ENCODE measurements at places on chromosomes 3 and 15.

GRCh38 chr15:52677593-52678467 is 1.4 kb downstream of the ATOSA start:
- H3K4me3 ChIP-seq, result peak overlapping the region; percentile 93
- peak; percentile 46 for DNase-seq
- peaks cover 38% of the 10 kb centered on the region for H3K4me1 ChIP-seq
- H3K36me3 ChIP-seq, result no peaks in the 10 kb centered on the region
- H3K27me3 ChIP-seq, result no peaks in the 10 kb centered on the region
- H3K27ac ChIP-seq, result peak overlapping the region; percentile 84

DNA sequence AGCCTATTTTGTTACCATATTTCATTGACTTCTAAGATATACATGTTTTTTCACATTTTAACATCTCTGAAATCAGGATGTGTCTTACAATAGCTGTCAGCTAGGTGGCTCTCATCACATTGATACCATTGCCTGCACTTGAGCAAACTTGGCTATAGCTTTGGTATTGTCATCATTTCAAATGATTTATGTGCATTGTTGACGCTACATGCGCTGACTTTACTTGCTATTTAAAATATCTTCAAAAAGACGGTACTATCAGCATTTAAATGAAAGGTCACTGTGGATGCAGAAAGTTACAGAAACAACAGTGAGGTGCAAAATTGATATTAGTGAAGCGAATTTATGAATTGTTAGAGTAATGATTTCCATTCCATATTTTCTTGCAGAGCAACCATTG is 54.0 kb upstream of the ABHD2 start:
- H3K4me1 ChIP-seq, result no peaks in the 10 kb centered on the region
- no peak overlapping the region for H3K27ac ChIP-seq
- no peak for DNase-seq
- no peaks in the 10 kb centered on the region for H3K27me3 ChIP-seq

DNA sequence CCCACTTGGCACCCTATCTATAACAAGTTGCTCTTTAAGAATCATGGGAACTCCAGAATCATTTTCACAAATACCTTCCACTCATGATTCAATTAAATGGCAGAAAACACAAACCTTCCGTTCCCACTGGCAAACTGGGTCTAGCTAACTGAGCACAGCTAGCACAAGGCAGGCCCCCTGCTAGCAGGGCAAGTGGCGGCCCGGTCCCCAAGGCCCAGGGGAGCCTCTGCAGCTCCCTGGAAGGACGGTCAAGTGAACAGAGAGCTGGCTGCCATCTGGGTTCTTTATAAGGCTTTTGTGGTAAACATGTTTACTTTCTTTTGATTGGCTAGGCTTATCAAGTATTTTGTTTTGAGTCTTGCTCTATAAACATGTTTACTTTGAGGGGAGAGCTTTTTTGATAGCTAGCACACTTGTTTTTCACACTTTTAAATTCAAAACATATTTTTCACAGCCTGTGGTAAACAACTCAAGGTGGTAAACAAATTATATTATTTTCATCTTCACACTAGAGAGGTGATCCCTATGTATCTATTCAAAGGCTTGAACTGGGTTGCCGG is 81.4 kb downstream of the FOXP1 start:
- no peak overlapping the region for H3K27ac ChIP-seq
- H3K27me3 ChIP-seq, result no peaks in the 10 kb centered on the region
- no peak overlapping the region for H3K4me3 ChIP-seq

- no peak overlapping the region for H3K4me3 ChIP-seq
- no peak for DNase-seq
- H3K36me3 ChIP-seq, result no peaks in the 10 kb centered on the region
- no peaks in the 10 kb centered on the region for H3K27me3 ChIP-seq
These were observed 63.8 kb upstream of the CGNL1 start for GRCh38 chr15:57312318-57313133.

DNA sequence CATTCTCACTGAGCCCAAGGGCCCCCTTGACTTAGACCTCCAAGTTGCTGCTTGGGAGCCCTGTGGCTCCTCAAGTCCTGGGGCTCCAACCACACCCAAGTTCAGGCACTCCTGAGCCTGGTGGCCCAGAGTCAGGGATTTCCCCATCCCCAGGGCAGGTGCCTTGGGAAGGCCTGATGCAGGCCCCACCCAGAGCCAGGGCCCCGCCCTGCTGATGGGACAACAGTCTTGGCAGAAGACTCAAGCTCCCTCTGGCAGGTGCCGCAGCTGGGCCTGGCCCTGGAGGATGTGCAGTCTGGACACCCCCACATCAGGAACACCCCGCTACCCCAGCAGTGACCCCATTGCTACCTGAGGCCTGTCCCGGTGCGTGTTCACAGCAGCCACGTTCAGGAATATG is 17.7 kb upstream of the SHISA5 start:
- H3K27me3 ChIP-seq, result no peaks in the 10 kb centered on the region
- peaks cover 16% of the 10 kb centered on the region for H3K36me3 ChIP-seq
- H3K27ac ChIP-seq, result no peak overlapping the region

- no peak for DNase-seq
- no peaks in the 10 kb centered on the region for H3K4me1 ChIP-seq
- no peak overlapping the region for H3K27ac ChIP-seq
- H3K27me3 ChIP-seq, result no peaks in the 10 kb centered on the region
These were observed 546.5 kb downstream of the MAGI1 start for GRCh38 chr3:65492249-65492648.

- H3K27ac ChIP-seq, result no peak overlapping the region
- no peak for DNase-seq
- no peaks in the 10 kb centered on the region for H3K4me1 ChIP-seq
- H3K36me3 ChIP-seq, result no peaks in the 10 kb centered on the region
These were observed 15.8 kb downstream of the DNAJC13 start for GRCh38 chr3:132433121-132433520.

DNA sequence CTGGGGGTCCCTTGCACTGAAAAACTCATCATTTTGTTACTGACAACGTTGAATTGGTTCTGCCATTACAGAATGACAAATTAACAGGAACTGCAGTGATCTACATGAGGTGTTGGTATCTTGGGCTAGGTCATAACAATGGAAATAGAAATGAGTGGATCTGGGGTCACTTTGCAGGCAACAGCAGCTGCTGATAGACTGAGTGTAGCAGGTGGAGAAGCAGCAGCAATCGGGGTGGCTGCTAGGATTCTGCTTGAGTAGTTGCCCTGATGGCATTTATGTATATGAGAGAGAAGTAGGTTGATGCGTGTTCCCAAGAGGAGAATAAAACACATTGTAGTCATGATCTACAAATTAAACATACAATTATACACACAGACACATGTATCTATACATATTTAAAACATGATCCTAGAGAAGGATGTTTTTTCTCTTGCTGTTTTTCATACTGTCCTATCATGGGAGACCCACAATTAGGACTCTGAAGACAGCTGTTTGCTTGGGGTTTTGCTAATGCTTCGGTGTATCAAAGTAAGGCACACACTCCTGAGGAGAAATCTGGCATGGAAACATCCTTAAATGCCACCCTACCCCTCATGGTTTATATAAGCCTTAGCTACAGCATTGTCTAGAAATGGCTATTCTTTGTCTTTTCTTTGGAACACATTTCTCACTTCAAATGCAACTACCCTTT is 15.8 kb upstream of the THBS1 start:
- no peak for DNase-seq
- H3K27me3 ChIP-seq, result no peaks in the 10 kb centered on the region
- no peak overlapping the region for H3K27ac ChIP-seq
- no peak overlapping the region for H3K4me3 ChIP-seq
- H3K36me3 ChIP-seq, result no peaks in the 10 kb centered on the region

GRCh38 chr3:23368731-23369130 is 165.6 kb downstream of the UBE2E2 start:
- H3K4me3 ChIP-seq, result no peak overlapping the region
- H3K27ac ChIP-seq, result no peak overlapping the region
- H3K36me3 ChIP-seq, result no peaks in the 10 kb centered on the region
- no peaks in the 10 kb centered on the region for H3K27me3 ChIP-seq
- no peaks in the 10 kb centered on the region for H3K4me1 ChIP-seq
- no peak for DNase-seq

- H3K27me3 ChIP-seq, result no peaks in the 10 kb centered on the region
- no peak for DNase-seq
- H3K27ac ChIP-seq, result no peak overlapping the region
- H3K36me3 ChIP-seq, result no peaks in the 10 kb centered on the region
- H3K4me3 ChIP-seq, result no peak overlapping the region
- H3K4me1 ChIP-seq, result no peaks in the 10 kb centered on the region
These were observed 89.3 kb upstream of the DGKG start for GRCh38 chr3:186451371-186451770.

GRCh38 chr15:92197746-92198145 is 195.9 kb upstream of the ST8SIA2 start:
- no peaks in the 10 kb centered on the region for H3K4me1 ChIP-seq
- no peaks in the 10 kb centered on the region for H3K36me3 ChIP-seq
- no peak overlapping the region for H3K4me3 ChIP-seq
- no peak for DNase-seq

DNA sequence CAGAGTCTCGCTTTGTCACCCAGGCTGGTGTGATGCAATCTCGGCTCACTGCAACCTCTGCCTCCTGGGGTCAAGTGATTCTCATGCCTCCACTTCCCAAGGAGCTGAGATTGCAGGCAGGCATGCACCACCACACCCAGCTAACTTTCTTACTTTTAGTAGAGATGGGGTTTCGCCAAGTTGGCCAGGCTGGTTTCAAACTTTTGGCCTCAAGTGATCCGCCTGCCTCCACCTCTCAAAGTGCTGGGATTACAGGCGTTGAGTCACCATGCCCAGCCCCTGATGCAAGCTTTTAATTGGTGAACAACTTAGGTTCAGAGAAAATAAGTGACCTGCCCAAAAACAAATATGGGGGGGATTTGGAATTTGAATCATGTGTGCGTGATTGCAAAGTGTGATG is 246.2 kb downstream of the LRTM1 start:
- no peaks in the 10 kb centered on the region for H3K4me1 ChIP-seq
- no peaks in the 10 kb centered on the region for H3K36me3 ChIP-seq
- no peak for DNase-seq
- H3K4me3 ChIP-seq, result no peak overlapping the region
- H3K27me3 ChIP-seq, result no peaks in the 10 kb centered on the region
- H3K27ac ChIP-seq, result no peak overlapping the region

GRCh38 chr3:37906734-37907282 is 45.1 kb downstream of the CTDSPL start:
- H3K27me3 ChIP-seq, result no peaks in the 10 kb centered on the region
- peak; percentile 13 for DNase-seq
- H3K27ac ChIP-seq, result peak overlapping the region; percentile 8
- no peaks in the 10 kb centered on the region for H3K36me3 ChIP-seq
- peaks cover 29% of the 10 kb centered on the region for H3K4me1 ChIP-seq
